IMR-90 (cell line): ENCODE measurements at places on chromosomes 6 and 20. TPM values are rescaled to one million over a fixed set of nuclear protein-coding genes. Genes with fewer than 3 reads are reported as not detected.

Gene MOXD1
- polyA plus RNA-seq, result 16.5 and 19.4 TPM in 2 replicates

Gene UBE3D
- 2.7 and 3.2 TPM in 2 replicates for polyA plus RNA-seq

Gene EPB41L2
- polyA plus RNA-seq, result 81.5 and 99.8 TPM in 2 replicates

Gene HINT3
- polyA plus RNA-seq, result 2.3 and 3.4 TPM in 2 replicates

Gene ANGPT4
- polyA plus RNA-seq, result not detected in 2 replicates

Gene SPATS1
- polyA plus RNA-seq, result not detected in 2 replicates

Gene TREML4
- polyA plus RNA-seq, result not detected in 2 replicates

Gene DLK2
- polyA plus RNA-seq, result 2.8 and 3.0 TPM in 2 replicates

Gene HLA-DQA1
- not detected in 2 replicates for polyA plus RNA-seq

Gene LY86
- not detected in 2 replicates for polyA plus RNA-seq

Gene NTSR1
- polyA plus RNA-seq, result 1.8 and 2.3 TPM in 2 replicates

Gene TUBB1
- polyA plus RNA-seq, result not detected in 2 replicates

Gene GTSF1L
- polyA plus RNA-seq, result not detected in 2 replicates

Gene MCHR2
- not detected in 2 replicates for polyA plus RNA-seq

Gene IDH3B
- 146 and 151 TPM in 2 replicates for polyA plus RNA-seq

Gene TSBP1
- not detected in 2 replicates for polyA plus RNA-seq

Gene LPA
- not detected in 2 replicates for polyA plus RNA-seq

Gene OSER1
- 27.7 and 32.6 TPM in 2 replicates for polyA plus RNA-seq

Gene OLIG3
- not detected in 2 replicates for polyA plus RNA-seq

Gene OPRL1
- 1.1 and 1.2 TPM in 2 replicates for polyA plus RNA-seq

Gene DNPH1
- polyA plus RNA-seq, result 47.8 and 58.0 TPM in 2 replicates

Gene B3GAT2
- polyA plus RNA-seq, result 0.02 and 0.03 TPM in 2 replicates

Gene OOEP
- polyA plus RNA-seq, result not detected in 2 replicates

Gene VWA7
- polyA plus RNA-seq, result 1.0 and 1.4 TPM in 2 replicates

Gene ATP9A
- 10.4 and 10.6 TPM in 2 replicates for polyA plus RNA-seq

Gene MACROD2
- 0.06 TPM in 1 of 2 replicates, not detected in the other for polyA plus RNA-seq

Gene GABRR2
- polyA plus RNA-seq, result 0.24 and 0.26 TPM in 2 replicates

Gene PNLDC1
- not detected in 2 replicates for polyA plus RNA-seq

Gene GSTA1
- 0.31 and 0.32 TPM in 2 replicates for polyA plus RNA-seq

Gene NFKBIE
- 13.0 and 16.7 TPM in 2 replicates for polyA plus RNA-seq

Gene SIRPA
- polyA plus RNA-seq, result 37.2 and 40.2 TPM in 2 replicates

Gene VNN1
- polyA plus RNA-seq, result 0.04 and 0.07 TPM in 2 replicates
